ENCODE measurements at places on chromosomes 7 and 10.

- DNase-seq = no peak
Measured at GRCh38 chr7:39446546-39446945, 119.7 kb upstream of the YAE1 start.

DNA sequence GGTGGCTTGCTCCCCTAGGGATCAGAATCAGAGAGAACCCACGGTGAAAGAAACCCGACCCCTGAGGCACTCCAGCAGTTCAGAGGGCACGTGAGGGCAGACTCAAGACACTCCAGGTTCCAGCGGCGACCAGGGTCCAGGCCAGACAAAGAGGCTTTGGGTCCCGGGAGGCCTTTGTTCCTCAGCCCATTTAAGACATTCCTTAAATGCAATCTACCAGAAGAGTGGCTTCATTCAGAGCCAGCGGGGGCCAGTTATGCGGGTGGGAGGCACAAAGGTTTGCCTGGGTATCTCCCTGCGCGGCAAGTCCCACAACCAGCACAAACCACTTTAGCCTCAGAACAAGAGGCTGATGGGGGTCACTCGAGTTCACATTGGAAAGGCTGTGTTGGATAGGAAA, 53.6 kb downstream of the AFAP1L2 start:
- DNase-seq = no peak

GRCh38 chr10:86599729-86600128, 54.6 kb upstream of the OPN4 start:
- DNase-seq = no peak

- no peak for DNase-seq
Measured at GRCh38 chr7:55527307-55527706, 45.0 kb downstream of the VOPP1 start.

DNA sequence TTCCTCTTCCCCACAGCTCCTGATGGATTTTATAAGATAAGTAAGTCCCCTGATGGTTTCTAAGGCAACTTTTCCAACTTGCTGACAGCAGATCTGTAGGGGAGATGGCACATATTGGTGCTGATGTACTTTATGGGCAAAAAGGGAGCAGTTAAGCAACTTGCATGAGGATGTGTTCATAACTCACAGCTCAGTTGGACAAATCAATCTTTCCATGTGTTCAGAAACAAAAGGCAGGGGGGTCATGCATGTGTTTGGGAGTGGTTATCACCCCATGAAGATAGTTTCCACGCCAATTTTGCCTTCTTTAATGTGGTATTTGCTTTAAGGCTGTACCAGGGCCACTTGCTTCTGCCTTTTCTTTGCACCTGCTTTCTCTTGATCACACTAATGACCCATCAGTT, 6.1 kb downstream of the RBM20 start:
- no peak for DNase-seq

DNA sequence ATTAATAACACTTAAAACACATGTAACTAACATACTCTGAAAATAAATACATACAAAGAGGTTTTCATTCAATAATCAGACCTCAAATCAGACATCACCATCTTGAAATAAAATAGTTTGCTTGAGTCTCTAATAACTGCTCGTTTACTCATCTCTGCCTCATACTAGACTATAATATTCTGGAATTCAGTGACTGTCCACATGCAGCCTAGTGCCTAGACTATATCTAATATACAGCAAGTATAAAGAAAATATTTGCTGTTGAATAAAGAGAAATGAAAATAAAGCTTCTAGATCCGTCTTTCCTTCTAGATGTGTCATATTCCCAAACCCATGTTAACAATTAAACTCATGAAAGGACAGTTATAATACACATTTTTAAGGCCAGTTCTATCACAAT, 236.3 kb upstream of the LRRN3 start:
- no peak for DNase-seq

DNA sequence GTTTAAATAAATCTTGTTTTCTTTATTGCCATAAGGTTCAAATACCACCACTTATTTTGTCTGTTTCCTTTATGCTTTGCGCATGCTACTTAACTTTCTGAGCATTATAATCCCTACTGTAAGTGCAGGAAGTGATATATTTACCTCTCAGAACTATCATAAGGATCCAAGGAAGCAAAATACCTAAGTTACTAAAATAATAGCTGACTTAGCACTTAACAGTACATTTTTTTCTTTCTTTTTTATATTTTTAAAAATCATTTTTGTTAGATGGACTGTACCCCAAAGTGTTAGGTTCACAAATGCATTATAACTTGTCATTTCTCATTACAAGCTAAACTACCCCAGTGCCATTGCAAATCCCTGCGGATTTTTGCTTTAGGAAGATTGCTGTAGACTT, 663.8 kb downstream of the SUGCT start:
- DNase-seq = no peak

- DNase-seq = no peak
Measured at GRCh38 chr10:133185916-133186315, 25.9 kb downstream of the KNDC1 start.

DNA sequence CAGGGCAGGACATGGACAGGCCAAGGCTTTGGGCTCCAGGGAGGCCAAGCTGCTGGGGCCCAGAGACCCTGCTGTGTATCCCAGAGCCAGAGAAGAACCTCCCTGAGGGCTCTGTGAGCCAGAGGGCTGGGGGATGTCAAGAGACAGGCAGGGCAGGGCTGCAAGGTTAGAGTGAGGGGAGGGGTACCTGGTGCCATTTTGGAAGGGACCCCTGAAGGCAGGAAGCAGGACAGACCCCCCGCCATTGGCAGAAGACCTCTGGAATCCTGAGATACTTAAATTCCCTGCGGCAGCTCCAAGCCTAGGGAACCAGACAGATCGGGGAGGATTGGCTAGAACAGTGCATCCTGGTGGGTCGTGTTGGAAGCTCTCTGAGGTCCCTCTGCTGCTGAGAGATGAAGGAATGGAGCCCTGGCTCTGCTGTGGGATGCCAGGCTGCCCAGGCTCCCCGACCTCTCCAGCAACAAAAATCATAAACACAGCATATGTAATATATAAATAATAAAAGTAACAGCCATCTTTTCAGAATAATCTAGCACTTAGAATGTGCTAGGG, 75.0 kb downstream of the LHPP start:
- no peak for DNase-seq

DNA sequence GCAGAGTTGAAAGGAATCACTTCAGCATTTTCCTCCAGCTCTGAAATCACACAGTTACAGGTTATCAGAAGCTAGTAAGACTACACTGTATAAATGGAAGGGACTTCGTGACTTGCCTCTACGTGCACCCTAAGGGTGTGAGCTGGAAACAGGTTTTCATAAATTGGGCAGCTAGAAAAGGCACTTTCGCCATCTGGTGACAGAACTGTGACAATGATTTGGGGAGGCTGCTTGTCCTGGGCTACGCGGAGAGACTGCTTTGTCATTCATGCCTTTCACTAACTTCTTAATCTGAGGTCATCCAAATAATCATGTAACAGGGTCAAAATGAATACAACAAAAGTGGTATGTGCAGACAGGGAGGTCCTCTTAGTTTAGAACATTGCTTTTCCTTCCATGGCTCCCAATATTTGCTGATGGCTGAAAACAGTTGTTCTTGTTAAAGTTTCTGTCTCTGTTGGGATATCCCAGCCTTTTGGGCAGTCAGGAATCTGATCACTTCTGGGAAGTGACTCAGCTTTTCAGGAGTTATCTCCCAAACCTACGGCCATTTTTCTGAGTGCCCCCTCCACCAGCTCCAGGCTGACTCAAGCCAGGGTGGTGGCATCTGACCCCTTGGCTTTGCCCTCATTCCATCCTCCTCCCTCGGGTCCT, 17.8 kb downstream of the VWC2 start:
- no peak for DNase-seq

DNA sequence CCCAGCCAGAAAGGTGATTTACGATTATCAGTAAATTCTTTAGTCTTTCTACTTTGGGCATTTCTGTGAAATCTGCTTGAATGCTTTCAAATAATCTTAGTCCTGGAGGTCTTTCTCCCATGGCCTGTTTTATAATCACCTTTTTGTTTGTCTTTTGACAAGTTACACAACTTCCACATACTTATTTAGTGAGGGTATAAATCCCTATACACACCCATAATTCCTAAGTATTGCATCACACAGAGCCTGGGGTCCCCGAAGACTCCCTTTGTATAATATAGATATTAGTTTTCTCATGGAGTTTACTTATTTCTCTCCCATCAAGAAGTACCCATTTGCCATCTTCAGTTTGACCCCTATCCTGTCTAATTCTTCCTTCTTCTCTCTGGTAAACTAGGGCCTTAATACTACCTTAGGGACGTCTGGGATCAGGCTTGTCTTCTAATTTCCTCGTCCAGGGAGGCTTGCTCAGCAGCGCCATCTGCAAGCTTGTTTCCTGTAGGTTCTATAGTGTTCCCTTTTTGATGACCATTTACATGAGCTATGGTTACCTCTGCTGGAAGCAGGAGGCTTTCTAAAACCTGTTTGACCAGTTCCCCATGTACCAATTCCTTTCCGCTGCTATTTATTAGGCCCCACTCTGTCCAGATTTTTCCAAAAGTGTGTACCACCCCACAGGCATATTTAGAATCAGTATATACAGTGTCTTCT, 8.1 kb downstream of the DNAH11 start:
- no peak for DNase-seq

DNA sequence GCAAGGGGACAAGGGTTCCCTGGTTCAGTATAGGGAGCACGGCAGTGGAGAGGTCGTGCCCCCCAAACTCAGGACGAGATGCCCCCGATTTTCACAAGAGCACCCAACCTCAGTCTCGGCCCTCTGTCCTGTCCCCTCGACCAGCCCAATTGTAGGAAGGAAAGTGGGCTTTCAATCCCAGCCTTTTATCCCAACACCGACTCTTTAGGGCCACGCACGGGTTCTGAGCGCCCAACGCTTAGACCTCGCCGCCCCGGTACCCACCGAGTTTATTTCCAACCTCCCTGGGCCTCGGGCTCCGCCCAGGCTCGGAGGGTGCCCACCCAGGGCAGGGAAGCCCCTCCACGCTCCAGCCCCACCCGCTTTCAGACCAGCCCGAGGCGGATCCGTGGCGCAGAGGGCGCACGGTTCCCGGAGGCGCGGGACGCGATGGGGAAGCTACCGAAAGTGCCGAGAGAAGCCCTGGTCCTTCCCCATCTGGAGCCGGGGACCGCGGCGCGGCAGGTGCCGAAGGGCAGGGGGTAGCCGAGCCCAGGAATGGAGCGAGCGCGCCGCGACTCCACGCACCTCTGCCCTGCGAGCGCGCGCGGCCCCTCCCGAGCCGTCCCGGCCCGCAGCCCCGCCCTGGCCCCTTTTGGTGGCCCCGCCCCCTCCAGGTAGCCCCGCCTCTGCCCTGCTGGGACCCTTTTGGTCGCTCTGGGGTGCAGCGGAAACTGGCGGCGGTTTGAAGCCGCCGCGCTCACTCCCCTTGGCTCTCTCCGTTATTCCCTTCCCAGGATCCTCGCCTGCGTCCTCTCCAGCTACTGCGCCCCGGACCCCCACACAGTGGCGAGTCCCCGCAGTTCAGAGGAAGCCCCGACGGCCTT, 20.4 kb downstream of the GRID2IP start:
- DNase-seq = no peak

GRCh38 chr10:29618341-29619171, 16.2 kb downstream of the SVIL start:
- DNase-seq = no peak

GRCh38 chr10:77592510-77592909, 45.1 kb downstream of the KCNMA1 start:
- no peak for DNase-seq

Data from AG09319 (cell line).